ENCODE measurements at places on chromosomes 1 and 21.
A peak's percentile ranks its signal among the peaks of the same experiment; 100 is the strongest.

- no peak for DNase-seq
These were observed 110.1 kb downstream of the GRIK1 start for GRCh38 chr21:29829564-29830275.

GRCh38 chr1:84379138-84379916 lies 19.0 kb upstream of the DNASE2B start:
- no peak for DNase-seq

DNA sequence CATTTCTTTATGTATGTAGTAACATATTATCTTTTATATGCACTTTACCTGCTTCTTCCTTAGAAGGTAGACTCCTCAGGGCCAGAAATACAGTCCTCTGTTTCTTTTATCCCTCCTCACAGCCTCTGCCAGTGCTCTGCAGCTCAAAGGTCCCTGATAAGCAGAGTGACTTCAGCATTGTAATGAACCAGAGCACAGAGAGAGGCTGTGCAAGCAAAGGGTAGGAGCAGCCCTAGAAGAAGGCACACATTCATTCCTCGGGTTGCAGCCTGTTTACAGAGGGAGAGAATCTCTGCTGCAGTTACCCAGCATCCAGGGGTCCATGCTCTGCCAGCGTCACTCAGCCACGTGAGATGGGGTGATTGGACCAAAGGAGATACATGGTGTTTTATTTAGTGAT lies 101.1 kb downstream of the RHOU start:
- no peak for DNase-seq

- no peak for DNase-seq
These were observed 28.2 kb downstream of the PKP1 start for GRCh38 chr1:201311356-201312011.

GRCh38 chr1:46333300-46334029 lies 7.1 kb upstream of the NSUN4 start:
- no peak for DNase-seq

DNA sequence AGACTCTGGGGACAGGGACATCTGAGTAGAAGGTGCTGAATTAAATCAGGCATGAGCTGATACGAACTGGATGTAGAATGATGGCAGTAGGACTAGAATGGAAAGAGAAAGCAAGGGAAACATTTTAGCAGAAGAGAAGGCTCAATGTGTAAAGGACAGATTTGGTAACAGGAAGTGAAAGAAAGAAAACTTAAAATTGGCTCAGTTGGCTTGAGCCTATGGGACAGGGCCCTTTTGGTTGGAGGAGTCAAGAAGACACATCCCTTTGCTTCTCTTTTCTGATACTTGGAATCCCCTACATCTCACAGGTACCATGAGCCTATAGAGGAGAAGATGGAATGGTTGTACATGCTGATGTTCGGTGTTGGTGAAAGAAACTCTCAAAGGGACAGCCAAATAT lies 300.6 kb upstream of the PLXNA2 start:
- DNase-seq, result no peak

DNA sequence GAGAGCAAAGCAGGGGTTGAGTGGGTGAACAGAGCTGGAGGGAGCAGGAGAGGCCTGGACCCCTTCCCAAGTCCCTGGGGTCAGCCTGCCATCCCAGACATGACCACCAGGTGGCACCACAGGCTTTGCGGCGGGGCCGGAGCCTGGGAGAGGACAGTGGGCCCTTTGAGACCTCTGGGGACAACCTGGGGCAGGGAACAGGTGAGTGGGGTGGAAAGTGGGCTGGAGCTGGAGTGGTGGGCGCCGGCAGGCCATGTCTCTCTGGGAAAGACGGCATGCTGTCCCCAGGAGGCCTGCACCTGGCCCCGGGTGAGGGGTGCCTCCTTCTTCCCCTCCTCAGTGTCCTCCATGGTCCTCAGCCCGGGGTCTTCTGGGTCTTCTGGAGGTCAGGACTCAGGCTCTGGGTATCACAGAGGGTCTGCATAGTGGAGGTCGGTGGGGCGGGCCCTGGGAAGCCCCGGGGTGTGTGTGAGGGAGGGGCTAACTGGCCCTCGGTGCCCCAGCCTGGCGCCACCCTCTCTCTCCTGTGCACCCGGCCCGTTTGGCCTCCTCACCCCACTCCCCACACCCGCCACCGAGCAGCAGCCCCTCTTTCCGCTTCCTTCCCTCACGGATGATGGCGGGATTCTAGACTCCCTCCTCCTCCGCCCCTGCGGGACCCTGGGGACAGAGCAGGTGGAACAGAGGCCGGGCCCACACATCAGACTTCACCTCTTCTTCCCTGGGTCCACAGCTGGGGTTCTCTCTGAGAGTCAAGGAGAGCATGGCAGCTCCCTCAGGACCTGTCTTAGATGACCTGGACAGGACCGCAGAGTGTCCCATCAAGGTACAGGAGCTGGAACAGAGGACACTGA lies 28.5 kb upstream of the PKP1 start:
- DNase-seq, result no peak

DNA sequence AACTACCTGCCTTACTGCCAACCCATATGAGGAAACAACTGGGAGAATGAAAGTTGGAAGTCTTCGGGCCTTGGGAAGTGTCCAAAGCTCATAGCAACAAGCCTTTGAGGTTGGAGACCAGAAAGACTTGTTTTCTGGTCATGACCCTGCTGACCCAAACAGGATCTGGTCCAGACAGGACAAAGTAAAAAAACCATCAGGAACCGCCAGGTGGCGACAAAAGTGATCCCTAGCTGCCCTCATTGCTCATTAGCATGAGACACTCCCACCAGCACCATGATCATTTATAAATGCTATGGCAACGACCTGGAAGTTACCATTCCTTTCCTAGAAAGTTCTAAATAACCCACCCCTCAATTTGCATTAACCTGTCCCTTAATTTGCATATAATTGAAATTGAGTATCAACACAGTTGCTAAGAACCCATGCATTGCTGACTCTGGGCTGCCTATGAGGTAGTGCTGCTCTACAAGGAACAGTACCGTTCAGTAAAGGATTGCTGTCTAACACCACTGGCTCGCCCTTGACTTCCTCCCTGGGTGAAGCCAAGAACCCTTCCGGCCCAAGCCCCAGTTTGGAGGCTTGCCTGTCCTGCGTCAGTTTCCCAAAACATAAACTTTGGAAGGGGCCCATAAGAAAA lies 89.0 kb downstream of the URB2 start:
- no peak for DNase-seq

DNA sequence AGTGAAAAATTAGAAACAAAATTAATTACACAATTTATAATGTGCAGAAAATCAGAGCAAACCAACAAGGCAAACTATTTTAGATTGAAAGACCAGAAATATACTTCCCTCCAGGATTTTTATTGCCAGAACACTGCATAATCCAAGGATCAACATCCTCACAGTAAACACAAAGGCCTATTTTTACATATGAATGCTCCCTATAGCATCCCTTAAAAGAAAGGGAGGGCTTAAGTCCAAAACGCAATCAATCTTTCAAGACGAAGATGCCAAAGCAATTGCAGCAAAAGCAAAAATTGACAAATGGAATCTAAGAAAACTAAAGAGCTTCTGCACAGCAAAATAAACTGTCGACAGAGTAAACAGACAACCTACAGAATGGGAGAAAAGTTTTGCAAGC lies 18.6 kb upstream of the CHIA start:
- no peak for DNase-seq

DNA sequence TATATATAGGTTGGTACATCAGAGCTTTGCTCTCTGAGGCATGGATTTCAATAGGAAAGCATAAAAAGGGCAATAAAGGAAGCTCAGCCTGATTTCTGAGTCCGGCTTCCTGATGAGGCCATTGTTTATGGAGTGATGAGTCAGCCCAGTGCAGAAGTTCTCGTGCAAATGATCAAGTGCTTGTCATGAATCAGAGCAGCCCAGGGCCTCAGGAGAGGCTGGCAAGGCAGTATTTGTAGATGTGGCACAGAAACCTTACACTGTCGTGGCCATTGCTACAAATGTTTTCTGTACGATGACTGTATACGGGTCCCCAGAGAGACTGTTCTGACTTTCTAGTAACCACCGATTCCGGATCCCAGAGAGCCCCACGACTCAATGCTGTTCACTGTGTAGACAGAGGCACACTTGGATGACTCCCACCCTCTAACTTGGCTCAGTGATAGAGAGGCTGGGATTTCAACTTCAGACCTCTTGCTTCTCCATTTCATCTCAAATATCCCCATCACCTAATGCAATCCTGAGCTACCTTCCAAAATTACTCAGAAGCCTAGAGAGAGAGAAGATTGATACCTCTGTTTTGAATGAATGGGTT lies 26.8 kb downstream of the UMODL1 start:
- DNase-seq, result peak; percentile 85

- no peak for DNase-seq
These were observed 2.9 kb downstream of the GFI1 start for GRCh38 chr1:92483610-92484471.

GRCh38 chr1:153380711-153381110 lies 5.3 kb upstream of the S100A12 start:
- DNase-seq, result no peak

DNA sequence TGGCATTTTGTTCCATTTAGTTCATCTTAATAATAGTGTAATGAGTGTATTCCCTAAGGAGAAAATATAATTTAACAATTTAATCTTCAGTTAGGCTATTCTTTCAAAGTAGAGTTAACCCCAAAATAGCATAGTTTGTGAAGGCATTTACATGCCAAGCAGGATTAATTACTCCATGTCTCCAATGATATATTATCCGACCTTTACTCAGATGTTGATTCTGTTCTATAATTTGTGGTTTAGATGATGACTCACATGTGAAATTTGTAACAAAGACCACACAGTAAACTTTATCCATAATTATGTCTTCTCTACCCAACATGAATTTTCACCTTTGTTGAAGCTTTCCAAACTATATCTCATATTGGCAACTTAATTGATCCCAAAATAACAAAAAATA lies 2065.2 kb downstream of the MRPL39 start:
- DNase-seq, result no peak

GRCh38 chr1:243268751-243269460 lies 13.1 kb downstream of the SDCCAG8 start:
- no peak for DNase-seq

- no peak for DNase-seq
These were observed 253.2 kb upstream of the RRP15 start for GRCh38 chr1:218031901-218032300.

- DNase-seq, result no peak
These were observed 40.9 kb upstream of the TMEM52 start for GRCh38 chr1:1959840-1960479.

DNA sequence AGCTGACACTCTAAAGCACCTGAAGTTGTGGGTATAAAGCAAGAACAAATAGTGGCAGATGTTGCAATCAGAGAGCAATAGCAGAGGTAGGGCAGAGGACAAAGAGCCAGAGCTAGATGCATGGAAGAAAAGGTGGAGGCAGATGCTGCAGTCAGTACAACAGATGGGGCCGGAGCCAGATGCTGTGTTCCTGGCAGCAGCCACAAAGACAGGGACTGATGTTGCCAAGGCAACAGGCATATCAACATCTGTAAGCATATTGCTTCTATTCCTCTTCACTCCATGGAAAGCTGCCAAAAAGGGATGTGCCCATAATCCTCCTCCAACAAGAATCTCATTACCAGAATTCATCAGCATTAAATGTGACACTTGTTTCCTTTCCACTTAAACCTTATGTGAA lies 108.0 kb downstream of the TNNI3K start:
- DNase-seq, result no peak

DNA sequence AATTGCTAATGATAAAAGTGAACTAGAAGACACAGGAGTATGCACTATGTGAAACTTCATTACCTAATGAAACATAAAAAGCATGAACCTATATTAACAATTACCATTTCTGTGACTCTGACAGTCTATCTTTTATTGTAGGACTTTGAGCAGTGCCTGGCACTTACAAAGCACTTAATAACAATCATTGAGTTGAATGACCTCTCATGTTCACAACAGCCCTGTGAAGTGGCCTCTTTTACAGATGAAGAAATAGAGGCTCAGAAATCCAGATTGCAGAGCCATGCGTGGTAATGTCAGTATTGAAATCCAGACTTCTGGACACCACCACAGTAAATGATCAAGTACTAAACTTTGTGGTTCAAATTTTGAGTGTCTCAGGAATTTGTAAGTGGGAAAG lies 326.4 kb downstream of the NTNG1 start:
- no peak for DNase-seq

DNA sequence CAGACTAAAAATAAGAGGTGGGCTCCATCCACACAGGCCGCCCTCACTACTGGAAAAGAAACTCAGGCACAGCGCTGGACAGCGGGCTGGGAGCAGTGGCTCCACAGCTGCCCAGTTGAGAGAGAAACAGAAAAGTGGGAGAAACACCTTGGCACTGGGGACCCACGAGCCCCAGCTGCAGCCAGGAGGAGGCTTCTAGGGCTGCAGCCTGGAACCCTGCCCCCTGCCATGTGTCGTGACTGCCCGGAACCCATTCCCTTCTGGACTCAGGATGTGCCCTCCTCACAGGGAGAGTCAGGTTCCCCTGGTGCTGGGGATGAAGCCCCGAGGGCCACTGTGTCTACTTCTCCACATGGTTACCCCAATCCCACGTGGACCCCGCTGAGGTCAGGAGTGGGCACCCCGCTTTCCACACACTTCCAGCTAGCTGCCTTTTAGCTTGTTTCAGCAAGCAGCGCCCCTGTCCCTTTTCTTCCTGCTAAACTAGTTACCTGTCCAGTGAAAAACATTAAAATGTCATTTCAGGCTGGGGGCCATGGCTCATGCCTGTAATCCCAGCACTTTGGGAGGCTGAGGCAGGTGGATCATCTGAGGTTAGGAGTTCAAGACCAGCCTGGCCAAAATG lies 35.9 kb downstream of the PARP1 start:
- DNase-seq, result no peak

GRCh38 chr1:160400223-160400645 lies at the start of gene VANGL2:
VANGL2 (plus strand) TSS chr1:160400564; CDS start chr1:160415838, 15,274 bp downstream.
- no peak for DNase-seq

DNA sequence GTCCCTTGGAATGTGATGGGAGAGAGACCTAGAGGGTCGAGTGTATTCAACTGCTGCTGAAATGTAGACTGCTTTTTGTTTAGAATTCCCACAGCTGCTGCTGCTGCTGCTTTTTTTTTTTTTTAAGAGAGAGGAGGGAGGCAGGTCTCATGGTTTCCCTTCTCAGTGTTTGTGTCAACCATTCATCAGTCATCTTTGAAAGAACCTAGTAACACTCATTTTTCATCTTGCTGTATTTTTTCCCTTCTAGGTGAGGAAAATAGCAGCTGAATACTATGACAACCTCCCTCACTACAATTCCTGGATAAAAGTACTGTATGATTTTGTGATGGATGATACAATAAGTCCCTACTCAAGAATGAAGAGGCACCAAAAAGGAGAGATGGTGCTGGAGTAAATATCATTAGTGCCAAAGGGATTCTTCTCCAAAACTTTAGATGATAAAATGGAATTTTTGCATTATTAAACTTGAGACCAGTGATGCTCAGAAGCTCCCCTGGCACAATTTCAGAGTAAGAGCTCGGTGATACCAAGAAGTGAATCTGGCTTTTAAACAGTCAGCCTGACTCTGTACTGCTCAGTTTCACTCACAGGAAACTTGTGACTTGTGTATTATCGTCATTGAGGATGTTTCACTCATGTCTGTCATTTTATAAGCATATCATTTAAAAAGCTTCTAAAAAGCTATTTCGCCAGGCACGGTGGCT lies 9.2 kb downstream of the DEGS1 start:
- no peak for DNase-seq

All from smooth muscle cell of the brain vasculature (primary cell).